ENCODE measurements at places on chromosomes 5 and 9.
A peak's percentile ranks its signal among the peaks of the same experiment; 100 is the strongest.

GRCh38 chr5:68740226-68740910, 353.4 kb upstream of the SLC30A5 start:
- DNase-seq = no peak

- DNase-seq = peak; percentile 79
Observed at GRCh38 chr5:177994561-177995190, 1.4 kb downstream of the PROP1 start.

- no peak for DNase-seq
Observed at GRCh38 chr9:114718801-114719221, 36.8 kb upstream of the TEX48 start.

DNA sequence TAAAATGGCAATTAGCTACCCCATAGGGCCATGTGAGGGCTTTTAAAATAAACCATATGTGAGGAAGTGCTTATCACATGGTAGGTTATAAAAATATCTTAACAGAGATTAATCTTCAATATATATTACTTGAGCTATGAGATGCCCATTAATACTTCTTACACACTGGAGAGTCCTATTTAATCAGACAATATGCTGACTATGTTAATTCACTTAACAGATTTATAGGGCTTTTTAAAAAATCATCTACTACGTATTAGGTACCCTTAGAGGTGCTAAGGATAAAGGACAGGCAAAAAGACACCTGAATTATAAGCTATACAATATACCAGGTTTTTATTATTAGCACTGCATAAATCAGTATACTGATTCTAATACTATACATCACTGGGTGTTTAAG, 102.6 kb downstream of the STRBP start:
- DNase-seq = no peak

DNA sequence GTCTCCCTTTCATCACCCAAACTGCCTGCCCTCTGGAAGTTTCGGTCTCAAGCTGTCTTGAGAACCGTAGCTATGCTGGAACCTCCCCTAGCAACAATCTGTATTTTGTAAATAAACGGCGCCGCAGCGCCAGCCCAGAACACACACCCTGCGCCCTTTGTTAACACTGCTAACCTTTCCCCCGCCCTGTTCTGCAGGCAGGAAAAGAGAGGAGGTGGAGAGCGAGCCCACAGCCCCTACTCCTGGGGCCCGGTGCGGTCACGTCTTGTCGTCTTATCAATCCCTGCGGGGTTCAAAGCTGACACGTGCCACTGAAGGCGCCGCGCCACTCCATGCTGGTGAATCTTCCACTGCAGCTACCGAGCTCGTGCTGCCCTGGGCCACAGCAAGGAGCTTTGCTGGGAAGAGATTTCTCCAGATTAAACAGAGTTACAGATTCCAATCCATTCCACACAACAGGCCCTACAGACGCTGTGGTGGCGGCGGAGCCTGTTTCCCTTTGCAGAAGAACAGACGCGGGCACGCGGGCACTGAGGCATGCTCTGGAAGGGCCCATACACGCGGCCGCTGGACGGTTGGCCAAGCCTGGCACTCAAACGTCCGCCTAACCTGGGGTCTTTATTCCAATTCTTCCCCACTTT, 25.3 kb downstream of the ZDHHC11B start:
- DNase-seq = no peak

- no peak for DNase-seq
Observed at GRCh38 chr9:35552837-35553236, 52.2 kb upstream of the TESK1 start.

DNA sequence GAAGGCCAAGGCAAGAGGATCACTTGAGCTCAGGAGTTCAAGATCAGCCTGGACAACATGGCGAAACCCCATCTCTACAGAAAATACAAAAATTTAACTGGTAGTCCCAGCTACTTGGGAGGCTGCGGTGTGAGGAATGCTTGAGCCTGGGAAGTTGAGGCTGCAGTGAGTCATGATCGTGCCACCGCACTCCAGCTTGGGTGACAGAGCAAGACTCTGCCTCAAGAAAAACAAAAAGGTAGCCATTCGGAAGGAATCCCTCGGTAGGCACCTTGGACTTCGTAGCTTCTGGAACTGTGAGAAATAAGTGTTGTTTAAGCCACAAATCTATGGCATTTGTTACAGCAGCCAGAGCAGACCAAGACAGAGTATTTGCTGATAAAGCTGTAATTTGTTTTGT, 174.2 kb downstream of the DCP2 start:
- DNase-seq = no peak

DNA sequence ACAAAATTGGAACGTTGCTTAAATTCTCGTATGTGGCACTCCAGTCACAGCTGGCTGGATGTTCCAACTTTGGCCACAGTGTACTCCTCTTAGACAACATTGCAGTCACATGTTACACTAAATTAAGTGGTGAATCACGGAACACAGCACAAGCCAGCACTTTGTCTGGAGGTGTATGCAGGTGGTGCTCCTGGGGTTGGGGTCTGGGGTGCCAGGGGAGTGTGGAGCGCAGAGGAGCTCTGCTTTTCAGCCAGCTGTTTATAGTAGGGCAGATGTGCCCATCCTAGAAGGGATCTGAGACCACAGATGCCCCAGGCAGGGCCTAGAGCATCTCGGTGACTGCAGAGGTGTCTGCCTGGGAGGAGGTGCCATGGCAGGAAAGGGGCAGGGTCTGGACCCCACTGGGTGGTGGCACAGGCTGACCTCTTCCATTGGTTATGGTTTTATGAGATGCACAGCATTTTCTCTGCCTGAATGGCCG, 82.6 kb downstream of the WNK2 start:
- no peak for DNase-seq

DNA sequence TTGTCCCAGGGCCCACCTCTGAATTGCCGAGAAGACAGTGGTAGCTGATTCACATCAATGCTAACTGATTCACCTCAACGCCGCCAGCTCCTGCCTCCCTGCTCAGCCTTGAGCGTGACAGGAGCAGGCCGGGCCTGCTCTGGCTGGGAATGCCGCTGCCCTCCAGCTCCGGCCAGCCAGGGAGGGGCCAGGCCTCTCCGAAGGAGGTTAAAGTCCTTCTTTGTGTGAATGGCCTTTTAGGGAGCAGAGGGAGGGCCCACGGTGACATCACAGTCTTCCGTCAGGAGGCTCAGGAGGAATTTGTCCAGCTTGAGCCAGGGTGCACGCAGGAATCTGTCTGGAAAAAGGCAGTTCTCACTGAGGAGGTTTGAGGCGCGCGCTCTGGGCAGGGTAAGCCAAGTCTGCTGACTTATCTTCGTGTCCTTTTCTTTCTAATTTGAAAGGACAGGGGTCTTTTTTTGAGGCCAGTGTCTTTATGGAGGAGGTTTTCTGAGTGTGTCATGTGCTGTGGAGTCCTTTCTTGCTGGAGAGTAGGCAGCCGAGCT, 82.7 kb downstream of the C9orf152 start:
- DNase-seq = no peak

DNA sequence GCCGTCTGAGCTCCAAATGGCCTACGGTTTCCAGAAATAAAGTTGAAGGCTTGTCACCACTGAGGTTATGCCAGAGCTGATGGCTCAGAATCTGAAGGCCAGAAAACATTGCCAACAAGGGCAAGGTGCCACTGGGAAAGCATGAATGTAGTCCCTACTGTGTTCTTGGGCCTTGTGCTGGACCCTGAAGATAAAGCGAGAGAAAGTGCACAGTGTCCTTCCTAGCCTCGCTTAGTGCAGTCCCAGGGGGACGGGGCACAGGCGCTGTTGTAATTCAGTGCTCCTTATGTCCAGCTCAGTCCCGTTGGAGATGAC, 84.5 kb downstream of the NDFIP1 start:
- DNase-seq = no peak

DNA sequence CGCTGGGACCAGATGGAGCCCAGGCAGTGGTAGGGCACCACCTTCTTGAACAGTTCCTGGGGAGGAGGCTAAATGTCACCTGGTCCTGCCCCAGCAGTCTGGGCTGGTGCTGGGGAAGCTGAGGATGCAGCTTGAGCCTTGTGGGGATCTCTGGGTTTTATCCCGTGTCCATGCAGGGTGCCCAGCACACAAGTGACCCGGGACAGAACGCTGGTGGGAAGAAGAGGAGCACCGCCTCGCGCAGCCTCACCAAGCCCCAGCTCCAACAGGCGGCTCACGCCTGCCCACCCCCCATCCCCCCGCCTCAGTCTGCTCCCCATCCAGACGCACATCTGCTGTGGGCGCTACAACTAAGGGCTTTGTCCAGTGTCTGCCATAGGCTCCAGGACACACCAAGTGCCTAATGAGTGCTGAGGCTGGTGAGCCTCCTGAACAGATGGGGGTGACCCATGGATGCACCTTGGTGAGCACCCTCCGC, 13.8 kb downstream of the RALGDS start:
- no peak for DNase-seq

DNA sequence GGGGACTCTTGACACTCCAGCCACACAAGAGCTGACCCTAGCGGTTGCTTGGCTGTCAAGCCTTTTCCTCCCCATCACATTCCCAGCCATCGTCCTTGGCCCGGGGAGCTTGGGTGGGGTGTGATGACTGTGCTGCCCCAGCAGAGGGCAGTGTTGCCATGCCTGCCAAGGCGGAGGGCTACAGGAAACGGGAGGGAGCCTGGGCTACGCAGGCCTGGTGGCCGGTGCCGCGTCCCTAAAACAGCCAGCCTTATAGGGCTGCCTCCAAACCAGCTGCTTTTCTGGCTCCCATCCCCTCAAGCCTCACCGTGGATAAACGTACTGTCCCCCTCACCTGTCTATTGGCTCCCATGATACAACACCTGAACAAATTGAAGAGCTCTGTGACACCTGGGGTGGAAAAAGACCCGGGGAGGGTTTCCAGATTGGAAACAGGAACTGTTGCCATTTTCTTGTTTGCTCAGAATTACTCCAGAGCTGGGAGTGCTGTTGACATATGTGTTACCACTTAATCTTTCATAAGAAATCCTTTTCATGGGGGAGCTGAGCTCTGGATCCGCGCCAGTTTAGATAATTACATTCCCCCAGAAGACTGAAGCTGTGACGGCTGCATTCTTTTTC, 72.8 kb upstream of the ASTN2 start:
- no peak for DNase-seq

GRCh38 chr9:87002517-87002916, 55.2 kb upstream of the GAS1 start:
- no peak for DNase-seq

DNA sequence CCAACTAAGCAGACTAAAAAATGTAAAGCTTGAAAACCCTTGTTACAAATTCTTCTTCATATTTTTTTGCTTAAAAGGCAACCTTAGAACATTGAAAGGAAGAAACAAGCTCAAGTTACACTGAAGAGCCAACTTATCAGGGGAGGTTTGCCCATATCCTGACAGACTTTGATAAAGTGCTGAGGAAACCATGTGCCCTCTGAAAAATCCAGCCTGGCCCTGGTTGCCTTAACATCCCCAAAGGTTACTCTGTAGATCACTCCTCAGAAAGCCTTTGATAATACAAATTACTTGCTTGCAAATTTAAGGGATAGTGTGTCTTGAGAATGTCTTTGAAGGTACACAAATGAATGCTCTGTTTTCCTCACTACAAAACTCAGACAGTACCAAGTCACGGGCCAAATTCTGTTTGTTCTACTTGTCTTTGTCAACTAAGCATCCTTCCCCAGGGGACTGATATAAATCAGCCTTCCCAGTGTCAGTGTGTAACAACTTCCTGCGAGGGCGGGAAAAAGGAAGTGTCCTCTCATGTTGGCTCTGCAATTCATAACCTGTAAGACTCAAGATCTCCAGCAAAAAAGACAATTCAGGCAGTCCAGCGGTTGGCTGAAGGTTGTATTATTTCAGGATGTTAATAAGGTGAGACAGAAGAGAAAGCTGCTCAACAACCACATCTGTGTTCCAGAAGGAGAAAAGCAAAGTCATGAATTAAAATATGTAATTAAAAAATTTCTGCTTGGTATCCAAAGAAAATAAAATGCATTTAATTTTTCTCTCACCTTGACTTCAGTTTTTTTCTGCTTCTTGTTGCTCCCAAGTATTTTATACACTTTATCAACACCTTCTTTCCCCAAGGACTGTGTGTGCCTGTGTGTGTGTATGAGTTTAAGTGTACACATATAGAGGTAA, 199.9 kb downstream of the PIK3R1 start:
- no peak for DNase-seq

DNA sequence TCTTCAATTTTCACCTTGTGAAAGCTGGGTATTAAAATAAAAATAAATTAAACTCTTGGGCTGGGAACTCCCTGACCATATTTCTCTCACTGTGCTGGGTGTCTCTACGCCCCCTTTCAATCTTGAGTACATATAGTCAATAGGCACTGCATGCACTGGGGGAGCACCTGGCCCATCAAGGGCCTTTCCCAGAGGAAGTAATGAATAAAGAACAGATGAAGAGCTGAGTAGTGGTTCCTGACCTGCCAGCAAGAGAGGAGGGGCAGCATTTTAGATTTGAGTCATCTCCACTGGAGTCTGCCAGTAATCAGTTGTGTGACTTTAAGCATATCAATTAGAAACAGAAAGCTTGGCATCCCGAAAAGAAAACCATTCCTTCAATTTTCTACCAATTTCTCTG, 6.2 kb downstream of the MAPKAP1 start:
- DNase-seq = no peak

DNA sequence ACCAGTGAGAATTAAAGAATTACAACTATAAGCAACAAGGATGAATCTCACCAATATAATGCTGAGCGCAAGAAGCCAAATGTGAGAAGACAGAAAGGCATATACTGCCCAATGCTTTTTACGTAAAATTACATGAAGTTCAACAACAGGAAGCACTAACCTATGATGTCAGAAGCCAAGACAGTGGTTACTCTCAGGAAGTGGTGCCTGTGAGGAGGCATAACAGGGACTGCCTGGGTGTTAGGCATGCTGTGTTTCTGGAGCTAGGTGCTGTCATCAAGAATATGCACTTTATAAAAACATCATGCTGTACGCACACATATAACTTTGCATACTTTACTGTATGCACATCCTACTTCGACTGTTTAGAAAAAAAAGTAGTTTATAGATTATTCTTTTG, 30.1 kb downstream of the FRMD3 start:
- no peak for DNase-seq

DNA sequence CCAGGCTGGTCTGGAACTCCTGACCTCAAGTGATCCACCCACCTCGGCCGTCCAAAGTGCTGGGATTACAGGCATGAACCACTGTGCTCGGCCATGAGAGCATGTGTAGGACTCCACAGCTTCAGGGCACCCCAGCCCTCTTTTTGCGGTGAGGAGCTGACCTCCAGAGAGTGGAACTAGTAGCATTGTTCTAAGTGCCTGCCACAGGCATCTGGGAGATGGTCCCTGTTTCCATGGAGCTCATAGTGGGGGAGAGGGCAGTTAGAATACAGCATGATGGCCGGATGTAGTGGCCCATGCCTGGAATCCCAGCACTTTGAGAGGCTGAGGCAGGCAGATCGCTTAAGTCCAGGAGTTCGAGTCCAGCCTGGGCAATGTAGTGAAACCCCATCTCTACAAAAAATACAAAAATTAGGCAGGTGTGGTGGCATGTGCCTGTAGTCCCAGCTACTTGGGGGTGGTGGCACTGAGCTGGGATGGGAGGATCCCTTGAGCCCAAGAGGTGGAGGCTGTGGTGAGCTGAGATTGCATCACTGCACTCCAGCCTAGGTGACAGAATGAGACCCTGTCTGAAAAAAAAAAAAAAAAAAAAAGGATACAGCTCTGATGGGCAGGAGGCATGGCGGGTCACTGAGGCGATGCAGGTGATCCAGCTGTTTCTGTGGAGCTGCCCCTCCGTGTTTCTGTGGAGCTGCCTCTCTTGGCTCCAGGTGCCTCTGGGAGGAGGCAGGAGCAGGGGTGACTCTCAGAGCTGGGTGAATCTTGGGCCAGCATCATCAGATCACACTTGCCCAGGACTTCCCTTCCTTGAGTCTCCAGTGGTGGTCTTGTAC, 4.2 kb downstream of the ASS1 start:
- DNase-seq = no peak

- no peak for DNase-seq
Observed at GRCh38 chr5:10635867-10636350, 72.0 kb downstream of the ANKRD33B start.

- no peak for DNase-seq
Observed at GRCh38 chr9:72952381-72952690, 517 bp downstream of the ALDH1A1 start.
